ENCODE measurements at places on chromosomes 12 and 14.

GRCh38 chr12:93134893-93135285 lies 205.8 kb upstream of the EEA1 start:
- no peaks in the 10 kb centered on the region for H3K4me1 ChIP-seq
- no peak for DNase-seq
- H3K27ac ChIP-seq = no peak overlapping the region
- H3K27me3 ChIP-seq = no peaks in the 10 kb centered on the region
- H3K36me3 ChIP-seq = no peaks in the 10 kb centered on the region

DNA sequence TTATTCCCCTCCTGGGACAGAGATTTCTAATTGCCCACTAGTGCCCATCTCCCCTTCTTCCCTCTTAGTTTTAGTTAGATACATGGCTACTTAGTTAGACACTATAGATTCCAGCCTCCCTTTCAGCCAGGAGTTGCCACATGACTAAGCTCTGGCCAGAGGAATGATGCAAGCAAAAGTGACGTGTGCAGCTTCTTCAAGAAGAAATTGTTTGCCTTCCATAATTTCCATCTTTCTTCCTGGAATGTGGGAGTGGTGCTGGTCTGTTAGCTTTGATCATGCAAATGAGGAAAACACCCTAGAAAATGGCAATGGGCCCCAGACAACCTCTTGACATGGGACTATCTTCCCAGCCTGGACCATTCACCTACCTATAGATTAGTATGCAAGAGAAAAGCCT lies 21.4 kb downstream of the CCDC177 start:
- no peak overlapping the region for H3K27ac ChIP-seq
- no peaks in the 10 kb centered on the region for H3K4me1 ChIP-seq
- no peak overlapping the region for H3K4me3 ChIP-seq
- no peaks in the 10 kb centered on the region for H3K36me3 ChIP-seq

DNA sequence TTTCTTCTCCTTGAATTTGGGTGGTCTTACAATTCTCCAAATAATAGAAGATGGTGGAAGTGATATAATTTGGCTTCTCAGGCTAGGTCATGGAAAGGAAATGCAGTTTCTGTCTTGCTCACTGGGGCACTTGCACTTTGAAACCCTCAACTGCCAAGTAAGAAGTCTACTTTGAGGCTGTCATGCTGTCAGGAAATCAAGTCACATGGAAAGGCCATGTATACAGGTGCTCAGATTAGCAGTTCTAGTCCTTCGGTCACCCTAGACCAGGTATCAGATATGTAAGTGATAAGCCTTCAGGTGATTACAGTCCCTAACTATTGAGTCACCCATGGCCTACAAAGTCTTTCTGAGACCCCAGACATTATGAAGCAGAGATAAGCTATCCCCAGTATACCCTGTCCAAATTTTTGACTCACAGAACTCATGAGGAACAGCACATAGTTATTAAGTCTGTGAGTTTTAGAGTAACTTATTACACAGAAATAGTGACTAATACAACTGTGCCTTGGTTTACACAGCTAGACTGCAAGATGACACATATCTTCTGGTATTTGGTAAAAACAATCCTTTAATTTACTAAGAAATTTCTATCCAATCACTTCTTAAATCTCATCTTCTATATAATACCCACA lies 26.3 kb upstream of the BBS10 start:
- no peaks in the 10 kb centered on the region for H3K27me3 ChIP-seq
- H3K36me3 ChIP-seq = peaks cover 36% of the 10 kb centered on the region
- no peak for DNase-seq
- H3K4me3 ChIP-seq = no peak overlapping the region
- H3K27ac ChIP-seq = no peak overlapping the region

- no peaks in the 10 kb centered on the region for H3K4me1 ChIP-seq
- H3K27me3 ChIP-seq = no peaks in the 10 kb centered on the region
- no peak for DNase-seq
- no peaks in the 10 kb centered on the region for H3K36me3 ChIP-seq
- H3K4me3 ChIP-seq = no peak overlapping the region
- no peak overlapping the region for H3K27ac ChIP-seq
Observed at GRCh38 chr12:32534698-32535097, 135.3 kb downstream of the FGD4 start.

DNA sequence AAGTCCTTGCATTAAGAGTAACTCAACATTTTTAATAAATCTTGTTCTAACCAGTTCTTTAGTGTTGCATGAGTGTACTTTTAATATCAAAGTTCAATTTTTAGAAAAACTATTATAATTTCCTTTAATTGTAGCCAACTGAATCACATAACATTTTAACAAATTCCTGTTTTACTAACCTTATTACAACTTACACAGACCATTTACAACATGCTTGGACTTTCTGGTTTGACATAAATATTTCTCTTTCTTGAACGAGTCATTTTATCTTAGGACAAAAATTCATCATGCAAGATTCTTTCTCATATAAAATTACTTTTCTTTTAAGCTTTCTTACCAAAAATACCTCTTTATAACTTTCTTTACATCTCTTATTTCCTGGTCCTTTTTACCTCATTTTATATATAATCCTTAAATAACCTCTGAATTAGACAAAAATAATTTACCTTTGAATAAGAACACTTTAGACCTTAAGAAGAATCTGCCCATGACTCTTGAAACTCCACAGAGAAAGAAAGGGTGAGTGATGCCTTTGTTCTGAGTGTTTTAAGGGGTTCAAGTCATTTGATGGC lies 3.9 kb downstream of the SLCO1A2 start:
- no peak overlapping the region for H3K4me3 ChIP-seq
- DNase-seq = no peak
- H3K4me1 ChIP-seq = no peaks in the 10 kb centered on the region
- no peaks in the 10 kb centered on the region for H3K36me3 ChIP-seq
- no peaks in the 10 kb centered on the region for H3K27me3 ChIP-seq

DNA sequence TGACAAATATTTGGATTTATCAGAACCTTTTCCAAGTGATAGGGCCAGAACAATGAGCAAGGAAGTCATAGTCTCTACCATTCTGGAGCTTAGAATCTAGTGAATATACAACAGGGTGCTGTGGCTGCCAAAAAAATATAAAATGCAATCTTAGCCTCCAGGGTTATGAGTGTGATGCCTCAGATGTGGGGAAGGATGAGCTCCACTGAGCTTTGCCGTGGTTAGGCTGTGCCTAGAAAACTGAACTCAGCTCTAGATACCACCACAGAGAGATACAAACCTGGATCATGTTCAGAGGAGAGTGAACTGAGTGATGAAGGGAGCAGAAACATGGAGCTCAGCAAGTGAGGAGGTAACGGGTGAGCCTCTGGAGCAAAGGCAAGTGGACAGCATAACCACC lies 138.1 kb upstream of the HIF1A start:
- no peak overlapping the region for H3K4me3 ChIP-seq
- H3K27me3 ChIP-seq = no peaks in the 10 kb centered on the region
- H3K36me3 ChIP-seq = peaks cover under 1% of the 10 kb centered on the region
- H3K4me1 ChIP-seq = no peaks in the 10 kb centered on the region
- H3K27ac ChIP-seq = no peak overlapping the region
- DNase-seq = no peak

GRCh38 chr12:18430425-18431048 lies 169.2 kb downstream of the PIK3C2G start:
- DNase-seq = no peak
- H3K36me3 ChIP-seq = no peaks in the 10 kb centered on the region
- H3K27me3 ChIP-seq = no peaks in the 10 kb centered on the region
- no peaks in the 10 kb centered on the region for H3K4me1 ChIP-seq
- H3K27ac ChIP-seq = no peak overlapping the region

GRCh38 chr14:37597914-37598746 lies 2.7 kb downstream of the TTC6 start:
- H3K27ac ChIP-seq = no peak overlapping the region
- no peak overlapping the region for H3K4me3 ChIP-seq
- H3K36me3 ChIP-seq = no peaks in the 10 kb centered on the region
- H3K4me1 ChIP-seq = peaks cover 15% of the 10 kb centered on the region
- H3K27me3 ChIP-seq = peaks cover 61% of the 10 kb centered on the region

DNA sequence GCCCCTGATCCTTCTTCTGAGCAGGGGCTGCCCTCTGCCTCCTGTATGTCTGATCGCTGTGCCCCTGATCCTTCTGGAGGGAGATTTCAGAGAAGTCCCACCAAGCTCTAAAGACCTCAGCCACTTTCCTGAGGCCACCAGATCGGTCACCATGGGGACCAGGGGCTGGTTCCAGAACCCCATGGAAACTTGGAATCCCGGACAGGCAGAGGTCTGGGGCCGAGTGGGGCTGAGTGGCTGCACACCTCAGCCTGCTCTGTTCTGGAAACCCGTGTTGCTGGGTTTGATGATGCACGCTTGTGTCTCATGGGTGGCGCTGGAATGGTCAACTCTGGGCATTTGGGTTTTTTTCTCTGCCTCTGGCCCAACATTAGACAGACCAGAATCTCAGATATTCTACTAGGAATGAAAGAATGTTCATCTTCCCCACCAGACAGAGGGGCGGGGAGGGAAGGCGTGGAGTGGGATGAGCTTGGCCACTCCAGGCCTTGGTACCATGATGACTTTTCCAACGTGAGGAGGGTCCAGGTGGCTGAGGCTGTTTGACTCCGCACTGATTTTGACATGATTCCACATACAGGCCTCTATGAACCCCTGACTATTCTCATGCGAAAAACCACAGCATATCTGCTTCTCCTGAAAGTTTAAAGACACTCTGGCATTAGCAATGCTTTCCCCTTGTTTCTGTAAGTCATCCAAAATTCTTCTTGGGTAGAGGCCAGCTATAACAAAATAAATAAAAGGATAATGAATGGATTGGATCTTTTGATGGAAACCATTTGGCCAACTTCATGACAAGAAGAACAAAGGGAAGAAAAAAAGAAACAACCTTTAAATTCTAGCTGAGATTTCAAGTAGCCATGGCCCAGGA lies 114.5 kb downstream of the ADGRD1 start:
- H3K4me1 ChIP-seq = no peaks in the 10 kb centered on the region
- no peak for DNase-seq
- no peak overlapping the region for H3K4me3 ChIP-seq
